ENCODE measurements at places on chromosomes 4 and X. TPM values are rescaled to one million over a fixed set of nuclear protein-coding genes. Genes with fewer than 3 reads are reported as not detected.

Gene VSIG4
- 10.9 TPM for total RNA-seq

Gene TMEM144
- total RNA-seq, result 4.3 TPM

Gene TLR7
- 1.1 TPM for total RNA-seq

Gene SHISA3
- 1.5 TPM for total RNA-seq

Gene EREG
- 0.27 TPM for total RNA-seq

Gene CTAG1A
- total RNA-seq, result not detected

Gene SPANXA2
- not detected for total RNA-seq

Measured in camera-type eye (tissue), 1 donor.